ENCODE measurements at places on chromosomes 3 and 15. TPM values are rescaled to one million over a fixed set of nuclear protein-coding genes. Genes with fewer than 3 reads are reported as not detected.

DNA sequence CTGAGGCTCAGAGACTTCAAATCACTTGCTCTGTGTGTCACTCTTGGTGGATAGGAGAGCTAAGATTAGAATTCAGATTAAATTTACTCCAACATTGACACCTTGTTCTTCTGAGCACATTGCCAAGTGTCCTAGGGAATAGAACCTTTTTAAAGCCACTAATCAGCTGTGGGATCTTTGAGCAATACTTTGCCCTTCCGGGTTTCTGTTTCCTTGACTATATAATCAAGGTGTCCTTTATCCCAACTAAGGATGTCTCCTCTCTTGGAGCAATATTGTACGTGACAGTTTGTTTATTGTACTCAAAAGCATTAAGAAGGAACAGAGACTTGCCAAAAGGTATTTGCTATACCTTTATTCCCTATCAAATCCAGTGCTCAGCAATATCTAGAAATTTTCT is 170.9 kb upstream of the CADPS start:
- DNase-seq = no peak

GRCh38 chr3:10371167-10371566 is 50.3 kb upstream of the SEC13 start:
- no peak for DNase-seq

- DNase-seq = no peak
Measured at GRCh38 chr15:80832686-80833085, 53.5 kb downstream of the CEMIP start.

DNA sequence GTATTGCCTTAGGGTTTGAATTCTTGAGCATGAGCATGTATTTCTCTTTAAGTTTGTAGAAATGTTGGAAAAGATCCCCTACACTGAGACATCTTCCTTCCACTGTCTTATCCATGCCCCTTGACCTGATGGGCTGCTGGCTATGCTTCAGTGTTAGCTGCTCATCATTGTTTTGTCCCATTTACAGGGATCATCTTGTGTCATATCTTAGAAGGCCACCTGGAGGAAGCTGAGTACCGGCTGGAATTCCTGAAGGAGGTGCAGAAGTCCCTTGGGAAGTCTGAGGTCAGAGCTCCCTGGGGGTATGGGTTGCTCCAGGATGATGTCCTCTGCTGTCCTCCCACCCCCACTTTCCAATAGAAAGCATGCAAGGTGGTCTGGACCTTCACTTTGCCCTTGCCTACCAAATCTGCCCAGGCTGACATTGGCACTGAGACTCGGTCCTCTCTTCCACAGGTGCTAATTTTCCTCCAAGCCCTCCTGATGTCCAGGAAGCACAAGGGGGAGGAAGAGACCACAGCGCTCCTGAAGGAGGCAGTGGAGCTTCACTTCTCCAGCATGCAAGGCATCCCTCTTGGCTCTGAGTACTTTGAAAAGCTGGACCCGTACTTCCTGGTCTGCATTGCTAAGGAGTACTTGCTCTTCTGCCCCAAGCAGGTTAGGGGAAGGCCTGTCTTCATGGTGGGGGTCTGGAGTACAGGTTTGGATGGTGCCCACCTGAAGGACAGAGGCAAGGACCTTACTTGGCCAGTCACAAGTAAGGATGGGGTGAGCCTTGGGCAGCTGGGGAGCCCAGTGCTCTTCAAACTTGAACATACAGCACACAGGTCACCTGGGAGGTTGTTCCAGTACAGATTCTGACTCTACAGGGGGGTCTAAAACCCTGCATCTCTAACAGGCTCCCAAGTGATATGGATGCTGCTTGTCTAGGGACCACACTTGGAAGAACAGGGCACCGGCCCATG is 17.7 kb downstream of the TTC21A start:
- DNase-seq = no peak

GRCh38 chr3:117106396-117106795 is 396.8 kb downstream of the TUSC7 start:
- DNase-seq = no peak

SCG5 gene
- 4.1 TPM for total RNA-seq

GDPGP1 gene
- 12.9 TPM for total RNA-seq

SAXO2 gene
- total RNA-seq = 6.6 TPM
